ENCODE measurements at places on chromosomes 4 and X.

GRCh38 chrX:50813843-50814661 lies at the start of gene SHROOM4:
Gene SHROOM4, minus strand, starts transcription at chrX:50814194. Its CDS starts 176 bp downstream, at chrX:50814018.
- DNase-seq, result no peak

- DNase-seq, result no peak
Observed at GRCh38 chr4:92299152-92299551, 4.6 kb upstream of the GRID2 start.

DNA sequence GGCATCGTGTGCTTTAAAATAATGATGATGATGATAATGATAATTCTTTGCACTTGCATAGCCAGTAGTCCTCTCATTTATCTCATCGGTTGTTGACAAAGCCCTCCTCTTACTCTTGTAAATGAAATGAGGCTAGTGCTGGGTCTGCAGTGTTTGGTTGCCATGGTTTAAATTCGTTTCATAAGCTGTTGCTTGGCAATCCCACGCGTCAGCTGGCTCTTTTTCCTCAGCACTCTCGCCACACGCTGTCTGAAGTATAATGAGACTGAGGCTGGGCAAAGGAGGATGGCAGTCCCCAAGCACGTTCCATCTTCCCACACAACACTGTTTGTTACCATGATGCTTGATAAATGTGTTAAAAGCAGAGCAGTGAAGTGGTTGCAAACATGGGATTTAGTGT lies 15.5 kb downstream of the PAGE4 start:
- DNase-seq, result no peak

DNA sequence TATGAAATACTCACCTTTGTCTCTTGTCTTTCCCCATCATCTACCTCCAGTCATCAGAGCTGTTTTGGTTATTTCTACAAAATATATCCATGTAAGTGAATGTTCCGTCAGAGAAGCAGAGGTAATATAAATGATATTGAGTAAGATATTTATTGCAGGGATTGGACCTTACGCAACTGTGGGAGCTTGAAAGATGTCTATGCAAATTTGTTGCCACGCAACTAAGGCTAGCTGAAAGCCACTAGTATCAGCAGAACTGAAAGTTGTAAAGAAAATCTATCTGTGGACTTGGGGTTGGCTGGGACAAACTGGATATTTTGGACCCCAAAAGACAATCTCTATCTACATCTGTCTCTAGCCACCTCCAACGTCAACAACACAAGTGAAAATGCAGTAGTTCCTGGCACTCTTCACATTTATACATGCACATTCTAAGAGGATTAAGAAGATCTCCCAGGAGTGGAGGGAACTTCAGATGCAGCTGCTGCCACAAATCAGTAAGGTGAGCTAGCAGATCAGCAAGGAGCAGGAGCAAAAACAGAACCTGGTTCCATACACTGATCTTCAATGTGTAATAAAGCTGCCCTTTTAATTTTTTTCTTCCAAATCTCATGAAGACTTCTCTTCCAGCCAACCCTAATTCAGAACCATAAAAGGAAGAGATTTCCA lies 8.5 kb upstream of the CCSER1 start:
- peak; percentile 9 for DNase-seq

- DNase-seq, result no peak
Observed at GRCh38 chr4:173415885-173416653, 17.2 kb upstream of the SCRG1 start.

DNA sequence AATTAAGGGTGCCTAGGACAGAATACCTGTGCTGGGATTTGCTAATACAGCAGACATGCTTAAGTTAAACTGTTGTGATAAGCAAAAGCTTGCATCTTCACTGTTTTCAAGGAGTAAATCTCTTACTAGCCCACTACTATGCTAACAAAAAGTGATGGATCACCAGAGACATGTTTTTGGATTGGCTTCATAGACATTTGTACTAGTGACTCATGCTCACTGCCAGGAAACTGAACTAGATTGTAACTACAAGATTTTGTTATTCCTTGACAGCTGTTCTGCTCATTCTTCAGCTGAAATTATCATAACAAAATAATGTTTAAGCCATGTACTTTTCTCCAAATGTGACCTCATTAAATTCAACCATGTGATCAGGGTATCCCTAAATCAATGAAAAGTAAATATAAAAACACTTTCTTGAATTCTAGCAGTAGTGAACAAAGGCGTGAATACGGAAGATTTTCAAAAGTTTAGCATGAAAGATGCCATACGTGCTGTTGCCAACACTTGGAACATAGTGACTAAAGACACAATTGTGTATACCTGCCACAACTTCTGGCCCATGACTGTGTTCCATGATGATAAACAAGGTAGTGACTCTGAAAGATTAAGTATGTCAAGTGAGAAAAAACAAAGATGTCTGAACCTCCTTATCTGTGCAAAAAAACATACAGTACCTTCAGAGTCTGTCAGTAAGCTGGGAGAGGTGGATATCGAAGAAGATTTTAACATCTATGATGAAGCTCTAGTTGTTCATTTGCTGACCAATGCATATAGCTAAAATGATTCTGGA lies 154.0 kb downstream of the BTC start:
- DNase-seq, result no peak

DNA sequence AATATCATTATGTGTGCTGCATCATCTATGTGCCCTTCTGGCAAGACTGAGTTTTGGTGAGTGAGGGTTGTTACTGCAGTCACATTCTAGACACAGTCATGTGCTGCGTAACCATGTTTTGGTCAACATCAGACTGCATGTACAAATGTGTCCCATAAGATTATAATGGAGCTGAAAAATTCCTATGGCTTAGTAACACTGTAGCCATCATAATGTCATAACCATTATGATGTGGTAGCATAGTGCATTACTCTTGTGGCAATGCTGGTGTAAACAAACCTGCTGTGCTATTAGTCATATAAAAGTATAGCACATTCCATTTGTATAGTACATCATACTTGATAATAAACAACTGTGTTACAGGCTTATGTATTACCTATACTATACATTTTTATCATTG lies 198.1 kb upstream of the NUDT6 start:
- DNase-seq, result no peak

- DNase-seq, result no peak
Observed at GRCh38 chr4:125358453-125358852, 43.7 kb downstream of the FAT4 start.

GRCh38 chrX:70169281-70169680 lies 8.0 kb upstream of the DGAT2L6 start:
- DNase-seq, result no peak

DNA sequence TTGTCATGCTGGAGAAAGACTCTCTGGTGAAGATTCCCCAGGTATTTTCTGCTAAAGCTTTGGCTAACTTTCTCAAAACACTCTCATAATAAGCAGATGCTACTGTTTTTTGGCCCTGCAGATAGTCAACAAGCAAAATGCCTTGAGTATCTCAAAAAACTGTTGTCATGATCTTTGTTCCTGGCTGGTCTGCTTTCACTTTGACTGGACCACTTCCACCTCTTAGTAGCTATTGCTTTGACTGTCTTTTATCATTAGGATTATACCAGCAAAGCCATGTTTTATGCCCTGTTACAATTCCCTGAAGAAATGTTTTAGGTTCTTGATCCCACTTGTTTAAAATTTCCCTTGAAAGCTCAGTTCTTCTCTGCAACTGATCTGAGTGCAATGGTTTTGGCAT lies 231.5 kb downstream of the SLC7A11 start:
- no peak for DNase-seq

- no peak for DNase-seq
Observed at GRCh38 chrX:46759645-46759974, 692 bp upstream of the SLC9A7 start.

DNA sequence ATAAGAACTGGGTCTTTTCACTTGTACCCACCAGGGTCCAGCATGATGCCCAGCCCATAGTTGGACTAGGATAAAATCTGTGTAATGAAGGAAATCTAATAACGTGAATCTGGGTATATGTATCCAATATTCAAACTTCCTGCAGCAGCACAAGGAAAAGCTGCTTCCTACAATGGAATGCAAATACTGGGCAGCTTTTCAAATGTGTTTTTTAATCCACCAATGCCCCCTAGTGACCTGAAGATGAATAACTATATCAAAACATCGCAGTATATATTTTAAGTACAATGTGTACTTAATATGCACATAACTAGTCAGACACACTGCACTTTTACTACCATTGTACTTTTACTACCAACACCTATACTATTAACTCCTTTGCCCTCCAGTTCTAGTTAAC lies 5.3 kb downstream of the APOO start:
- DNase-seq, result no peak

DNA sequence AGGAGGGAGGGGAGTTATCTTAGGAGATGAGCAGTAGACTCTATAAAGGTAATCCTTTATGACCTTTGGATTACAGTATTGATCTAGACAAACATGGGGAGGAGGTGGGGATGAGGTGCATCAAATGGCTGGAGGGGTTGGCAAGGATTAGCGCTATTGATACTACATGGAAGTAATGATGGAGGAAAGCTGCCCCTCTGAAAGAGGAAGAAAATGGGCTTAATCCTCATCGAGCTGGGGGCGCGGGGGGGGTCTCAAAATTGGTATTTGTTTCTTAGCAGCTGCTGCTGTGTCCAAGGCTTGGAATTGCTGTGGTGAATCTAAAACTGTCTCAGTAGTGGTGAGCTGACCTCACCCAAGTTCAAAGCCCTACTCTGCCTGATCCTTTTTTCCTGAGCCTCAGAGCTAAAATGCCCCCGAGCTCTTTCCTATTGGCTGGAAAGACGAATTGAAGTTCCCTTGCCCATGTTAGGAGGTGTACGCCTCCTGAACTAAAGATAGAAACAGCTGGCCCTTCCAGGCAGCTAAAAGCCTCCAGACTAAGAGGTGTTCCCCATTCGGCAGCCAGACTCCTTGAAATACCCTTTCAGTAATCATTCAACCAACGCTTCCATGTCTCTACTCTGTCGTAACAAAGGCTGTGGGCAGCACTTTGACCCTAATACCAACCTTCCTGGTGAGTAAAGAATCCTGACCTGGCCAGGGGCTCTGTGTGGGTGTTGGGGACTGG lies at the start of gene ITGB1BP2:
Gene ITGB1BP2, plus strand, starts transcription at position 556 of the 730 bp plus-strand sequence. Its CDS starts 57 bp downstream, at position 613.
- DNase-seq, result no peak

DNA sequence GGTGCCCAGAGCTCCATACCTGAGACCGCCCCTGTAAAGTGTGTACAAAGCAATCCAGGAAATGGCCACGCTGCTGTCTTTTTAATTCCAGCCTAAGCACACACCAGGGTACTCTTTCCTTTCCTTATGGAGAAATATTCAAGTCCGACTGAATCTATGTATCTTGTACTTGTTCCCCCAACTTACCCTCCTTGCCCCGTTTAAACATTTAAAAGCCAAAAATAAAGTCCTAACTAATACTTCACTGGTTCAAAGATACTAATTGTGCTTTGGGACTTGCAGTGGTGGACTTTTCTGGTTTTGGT lies 731 bp upstream of the AMMECR1 start:
- no peak for DNase-seq

GRCh38 chrX:24148121-24148520 lies 1.4 kb upstream of the ZFX start:
- no peak for DNase-seq

- peak; percentile 5 for DNase-seq
Observed at GRCh38 chr4:43776371-43776770, 672.2 kb downstream of the KCTD8 start.

DNA sequence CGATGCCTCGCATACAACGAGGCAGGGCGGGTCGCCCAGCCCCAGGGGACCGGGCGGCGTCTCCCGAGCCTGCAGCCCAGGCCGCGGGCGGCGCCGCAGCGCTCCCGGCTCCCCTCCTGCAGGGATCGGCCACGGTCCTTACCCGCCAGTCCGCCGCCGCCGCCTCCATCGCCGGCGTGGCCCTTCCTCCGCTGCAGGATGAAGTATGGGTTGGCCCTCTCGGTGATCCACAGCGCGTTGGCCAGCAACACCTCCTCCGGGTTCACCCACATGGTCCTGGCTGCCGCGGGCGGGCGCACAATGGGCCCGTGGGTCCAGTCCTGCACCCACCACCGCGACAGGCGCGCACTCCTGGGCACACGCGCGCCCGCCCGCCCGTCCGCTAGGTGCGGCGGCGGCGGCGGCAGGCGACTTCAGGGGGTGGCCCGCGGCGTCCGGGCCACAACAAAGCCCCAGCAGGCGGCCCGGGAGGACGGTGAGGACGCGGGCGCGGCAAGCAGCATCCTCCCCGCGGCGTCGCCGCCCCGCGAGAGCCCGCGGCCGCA lies 339 bp downstream of the TBC1D9 start:
- DNase-seq, result peak; percentile 70

Data from GM20000 (cell line).